ENCODE measurements at places on chromosomes 13 and 19. TPM values are rescaled to one million over a fixed set of nuclear protein-coding genes. Genes with fewer than 3 reads are reported as not detected.

GRCh38 chr19:11479898-11480714, 740 bp downstream of the ELAVL3 start:
- DNase-seq, result peak; percentile 83

The PNMA8C gene
- not detected for total RNA-seq

The ZNF428 gene
- 32.2 TPM for total RNA-seq

GRCh38 chr13:107803822-107804495, 411.4 kb downstream of the LIG4 start:
- no peak for DNase-seq

- no peak for DNase-seq
These were observed 96.6 kb downstream of the RXFP2 start for GRCh38 chr13:31835932-31836331.

The CEACAM4 gene
- 1.7 TPM for total RNA-seq

GRCh38 chr13:94218537-94218936, 260.9 kb downstream of the DCT start:
- no peak for DNase-seq

All from upper lobe of left lung (tissue), 6 donors.